ENCODE measurements at places on chromosomes 3 and 15.

- no peak for DNase-seq
Observed at GRCh38 chr15:81375461-81375860, 1.4 kb upstream of the TMC3 start.

GRCh38 chr3:188937389-188937788 is 234.4 kb upstream of the TPRG1 start:
- no peak for DNase-seq

DNA sequence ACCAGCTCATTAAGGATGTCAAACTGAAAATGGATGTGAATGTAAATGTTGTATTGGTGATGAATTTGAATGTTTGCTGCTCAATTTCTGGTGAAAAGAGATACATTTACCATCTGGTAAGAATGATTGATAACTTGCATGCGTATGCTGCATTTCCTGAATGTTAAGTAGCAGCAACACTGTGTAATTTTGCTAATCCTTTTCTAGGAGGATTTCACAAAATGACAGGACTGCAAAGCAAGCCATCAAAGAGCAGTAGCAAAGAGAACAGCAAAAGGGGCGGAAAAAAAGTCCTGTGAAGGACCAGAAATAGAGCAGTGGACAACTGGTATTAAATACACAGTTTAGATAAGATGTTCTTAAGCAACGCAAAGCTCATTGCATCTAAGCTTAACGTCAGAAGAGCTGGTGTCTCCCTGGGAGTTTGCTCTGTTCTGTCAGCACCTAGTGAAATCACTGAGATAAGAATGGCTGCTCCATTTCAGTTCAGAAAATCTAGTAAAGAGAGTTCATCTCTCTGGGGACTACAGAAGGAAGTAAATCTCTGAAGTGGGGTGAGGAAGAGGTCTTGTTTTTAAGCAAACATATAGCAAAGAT is 23.5 kb upstream of the PAQR5 start:
- DNase-seq, result no peak

DNA sequence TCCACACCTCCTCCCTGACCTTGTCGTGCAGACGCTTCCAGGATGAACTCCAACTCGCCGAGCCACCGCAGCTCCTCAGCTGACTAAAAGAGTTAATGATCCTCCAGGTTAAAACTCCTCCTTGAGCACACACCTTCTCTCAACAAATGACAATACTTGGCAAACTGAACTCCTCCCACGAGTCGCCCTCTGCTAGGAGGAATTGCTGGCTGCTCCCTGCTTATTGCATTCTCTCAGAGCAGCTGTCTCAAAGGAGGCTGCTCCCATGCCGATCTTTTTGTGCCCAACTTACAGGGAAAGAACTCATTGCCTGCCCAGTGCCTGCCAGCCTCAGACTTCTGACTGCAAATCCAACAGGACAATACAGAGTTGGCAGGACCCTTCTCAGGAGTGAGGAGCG is at the start of gene ATP13A4:
ATP13A4 (minus strand) TSS at position 85 of the 400 bp plus-strand sequence. CDS start 96 bp downstream, outside the sequence.
- no peak for DNase-seq

GRCh38 chr3:52774901-52775864 is 2.2 kb upstream of the ITIH1 start:
- no peak for DNase-seq

DNA sequence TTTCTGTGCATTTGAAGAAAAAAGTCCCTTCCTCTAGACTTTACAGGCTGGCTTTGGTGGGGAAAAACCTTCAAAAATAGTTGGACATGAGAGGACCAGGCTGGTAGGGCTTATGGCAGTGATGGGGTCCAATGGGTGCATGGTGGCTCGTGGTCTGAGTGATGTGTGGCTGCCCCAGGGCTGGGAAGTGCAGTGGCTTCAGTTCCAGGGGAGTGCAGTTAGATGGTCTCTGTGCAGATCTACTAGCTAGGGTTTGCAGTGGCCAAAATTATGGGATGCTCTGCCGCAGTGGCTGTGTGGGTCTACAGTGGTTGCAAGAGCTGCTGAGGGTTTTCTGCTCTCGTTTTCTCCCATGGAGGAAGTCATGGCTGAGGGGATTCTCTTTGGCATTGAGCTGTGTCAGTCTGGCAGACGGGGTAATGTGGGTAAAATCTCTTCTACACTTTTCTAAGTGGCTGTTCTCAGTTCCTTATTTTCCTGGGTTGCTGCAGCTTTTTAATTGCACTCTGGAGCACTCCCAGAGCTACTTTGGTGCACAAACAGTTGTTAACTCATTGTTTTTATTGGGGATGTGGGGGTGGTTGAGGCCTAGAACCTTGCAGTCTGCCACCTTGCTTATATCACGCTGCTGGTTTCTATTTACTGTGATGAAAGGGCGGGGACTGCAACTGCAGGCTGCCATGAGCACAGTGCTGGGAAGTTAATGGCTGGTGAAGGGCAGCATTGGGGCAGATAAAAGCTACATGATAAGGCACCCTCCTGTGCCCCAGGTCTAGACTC is 1324.6 kb downstream of the NSUN3 start:
- no peak for DNase-seq

GRCh38 chr3:161940621-161940965 is 444.0 kb downstream of the OTOL1 start:
- DNase-seq, result no peak

DNA sequence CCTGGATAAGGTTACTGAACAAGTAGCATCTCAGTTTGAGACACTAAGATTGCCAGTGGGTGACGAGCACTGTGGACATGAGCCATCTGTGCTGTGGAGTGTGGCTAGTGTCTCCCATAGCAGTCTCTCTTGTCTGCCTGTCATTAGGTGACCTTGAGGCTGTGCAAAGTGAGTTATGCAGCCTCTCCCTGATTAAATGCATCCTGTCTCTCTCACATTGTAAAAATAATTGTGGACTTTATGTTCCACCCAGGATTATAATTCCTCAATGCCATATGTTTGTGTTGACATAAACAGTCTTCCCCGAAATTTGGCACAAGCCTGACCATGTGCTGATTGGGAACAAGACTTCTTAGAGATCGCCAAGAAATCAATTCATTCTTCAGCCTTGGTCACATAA is 168.9 kb downstream of the MYRIP start:
- DNase-seq, result no peak

DNA sequence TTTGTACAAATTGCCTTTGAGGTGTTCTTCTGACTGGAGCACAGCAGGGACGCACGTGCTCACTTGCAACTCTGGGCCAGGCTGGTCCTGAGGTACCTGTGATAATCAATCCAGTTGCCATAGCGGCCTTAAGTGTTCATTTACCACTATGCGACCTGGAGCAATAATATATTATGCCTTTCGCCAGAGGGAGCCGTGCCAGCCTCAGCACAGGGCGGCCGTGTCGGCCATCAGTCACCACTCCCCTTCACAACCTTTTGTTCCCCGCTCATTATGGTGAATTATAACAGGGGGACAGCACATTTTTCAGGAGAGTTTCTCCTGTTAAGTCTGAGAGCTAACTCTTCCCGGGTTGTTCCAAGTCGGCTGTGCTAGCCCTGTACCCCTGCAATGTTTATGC is 289.7 kb downstream of the RORA start:
- no peak for DNase-seq

GRCh38 chr3:166526881-166527280 is 689.7 kb upstream of the BCHE start:
- DNase-seq, result no peak

GRCh38 chr3:133487204-133487603 is 86.3 kb upstream of the CDV3 start:
- no peak for DNase-seq

DNA sequence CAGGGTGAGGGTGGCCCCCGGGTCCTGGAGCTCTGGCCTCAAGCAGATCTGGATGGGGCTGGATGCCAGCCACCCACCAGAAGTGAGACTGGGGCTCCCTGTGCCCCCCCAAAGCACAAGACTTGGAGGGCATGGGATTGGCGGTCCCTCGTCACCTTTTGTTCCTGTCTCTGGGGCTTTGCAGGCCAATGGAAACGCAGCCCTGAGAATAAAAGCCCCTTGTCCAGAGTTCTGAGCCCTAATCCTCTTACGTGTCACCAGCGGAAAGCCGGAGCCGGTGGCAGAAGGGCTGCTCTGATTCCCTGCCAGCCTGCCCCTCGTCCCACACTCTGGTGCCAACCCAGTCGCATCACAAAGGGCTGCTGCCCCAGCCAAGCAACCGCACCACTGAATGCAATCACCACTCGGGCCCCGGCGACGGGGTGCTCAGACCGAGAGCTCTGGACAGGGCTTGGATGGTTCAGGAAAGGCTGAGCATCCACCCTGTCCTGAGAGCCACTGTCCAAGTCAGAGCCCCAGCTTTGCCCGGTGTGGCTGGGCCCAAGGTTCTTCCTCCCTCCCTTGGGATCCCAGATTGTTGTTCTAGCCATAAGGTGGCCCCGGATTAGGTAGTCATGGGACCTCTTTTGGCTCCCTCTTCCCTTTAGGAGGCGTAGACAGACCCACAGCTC is 22.8 kb upstream of the ELP6 start:
- DNase-seq, result no peak

DNA sequence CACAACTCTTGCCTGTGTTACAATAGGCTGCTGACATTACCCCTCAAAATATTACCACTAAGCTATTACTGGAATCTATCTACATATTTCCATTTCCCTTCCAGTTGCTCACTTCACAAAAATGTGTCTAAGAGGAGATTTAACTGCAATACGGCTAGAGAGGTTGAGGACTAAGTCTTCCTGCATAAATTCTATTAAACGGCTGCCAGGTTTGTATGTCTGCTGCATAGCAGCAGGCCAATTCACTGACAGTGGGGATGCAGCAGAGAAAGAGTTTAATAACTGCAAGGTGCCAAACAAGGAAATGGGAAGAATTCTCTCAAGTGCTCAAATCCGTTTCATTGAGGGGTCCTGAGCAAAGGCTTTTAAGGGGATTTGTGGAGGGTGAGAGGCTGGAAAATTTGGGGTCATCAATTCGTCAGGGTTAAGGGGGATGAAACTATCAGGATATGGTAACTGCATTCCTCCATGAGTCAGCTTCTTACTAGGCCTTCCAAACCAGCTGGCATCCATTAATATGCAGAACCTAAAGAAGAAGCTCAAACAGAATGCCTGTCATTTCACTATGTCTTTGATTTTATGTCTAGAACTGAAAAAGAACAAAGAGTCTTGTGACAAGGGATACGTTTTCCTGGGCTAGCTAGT is 675.6 kb downstream of the TBL1XR1 start:
- no peak for DNase-seq

DNA sequence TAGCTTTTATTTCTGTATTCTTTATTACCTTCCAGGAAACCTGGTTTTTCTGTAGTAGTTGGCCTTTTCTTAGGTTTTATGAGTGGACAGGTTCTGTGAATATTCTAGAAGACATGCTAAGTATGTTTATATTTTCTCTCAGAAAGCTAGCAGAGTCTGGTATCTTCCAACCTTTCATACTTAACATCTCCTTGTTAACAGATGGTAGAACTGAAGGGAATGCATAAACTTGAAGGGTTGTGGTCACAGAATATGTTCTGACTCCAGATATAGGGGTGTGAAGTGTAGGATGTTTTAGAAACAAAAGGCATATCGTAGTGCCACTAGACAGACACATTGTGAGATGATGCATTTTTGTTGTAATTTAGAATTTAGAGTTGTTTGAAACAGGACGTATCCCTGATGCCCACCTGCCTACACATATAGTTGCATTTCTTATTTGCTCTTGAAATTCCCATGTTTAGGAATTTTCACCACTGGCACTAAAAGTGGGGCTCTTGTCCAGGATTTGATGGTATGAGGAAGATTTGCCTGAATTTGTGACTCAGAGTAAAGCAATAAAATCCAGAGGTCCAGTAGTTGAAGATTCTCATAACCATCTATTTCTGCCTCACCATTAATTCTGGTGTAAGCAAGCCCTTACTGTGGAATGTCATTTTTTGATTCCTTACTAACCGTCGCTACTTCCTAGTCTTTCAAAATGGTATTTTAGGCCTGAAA is 274.5 kb downstream of the FEZF2 start:
- no peak for DNase-seq

- DNase-seq, result no peak
Observed at GRCh38 chr3:23594894-23595670, 210.7 kb upstream of the UBE2E1 start.

- no peak for DNase-seq
Observed at GRCh38 chr3:172528677-172529076, 5.4 kb upstream of the TNFSF10 start.

GRCh38 chr3:120239644-120240043 is 45.4 kb downstream of the GPR156 start:
- DNase-seq, result no peak

DNA sequence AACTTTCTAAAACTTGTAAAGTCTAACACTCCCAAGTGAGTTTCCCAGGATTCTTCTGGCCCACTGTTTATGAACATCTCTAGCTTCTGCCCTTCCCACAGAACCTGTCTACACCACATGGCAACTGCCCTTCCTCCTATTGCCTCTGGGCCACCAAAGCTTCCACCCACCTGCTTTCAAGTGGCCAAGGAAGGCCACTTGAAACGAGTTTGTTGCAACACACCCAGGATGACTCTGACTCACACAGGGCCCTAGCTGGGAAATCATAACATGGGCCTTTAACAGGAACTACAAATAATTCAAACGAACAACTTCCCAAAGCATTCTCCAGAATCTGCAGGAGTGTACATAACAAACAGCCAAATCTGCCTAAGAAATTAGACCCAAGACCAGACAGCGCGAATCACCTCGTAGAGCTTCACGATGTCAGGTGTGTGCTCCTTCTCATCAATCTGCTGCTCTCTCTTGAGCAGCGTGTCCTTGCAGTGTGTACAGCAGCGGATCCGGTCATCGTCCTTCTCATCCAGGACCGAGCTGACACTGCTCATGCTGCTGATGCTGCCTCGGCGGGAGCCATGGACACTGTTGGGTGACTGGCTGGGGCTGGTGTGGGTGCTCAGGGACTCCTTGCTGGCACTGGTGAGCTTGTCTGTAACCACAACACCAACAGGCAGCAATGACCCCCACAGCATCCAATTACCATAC is 16.8 kb downstream of the RBSN start:
- no peak for DNase-seq

DNA sequence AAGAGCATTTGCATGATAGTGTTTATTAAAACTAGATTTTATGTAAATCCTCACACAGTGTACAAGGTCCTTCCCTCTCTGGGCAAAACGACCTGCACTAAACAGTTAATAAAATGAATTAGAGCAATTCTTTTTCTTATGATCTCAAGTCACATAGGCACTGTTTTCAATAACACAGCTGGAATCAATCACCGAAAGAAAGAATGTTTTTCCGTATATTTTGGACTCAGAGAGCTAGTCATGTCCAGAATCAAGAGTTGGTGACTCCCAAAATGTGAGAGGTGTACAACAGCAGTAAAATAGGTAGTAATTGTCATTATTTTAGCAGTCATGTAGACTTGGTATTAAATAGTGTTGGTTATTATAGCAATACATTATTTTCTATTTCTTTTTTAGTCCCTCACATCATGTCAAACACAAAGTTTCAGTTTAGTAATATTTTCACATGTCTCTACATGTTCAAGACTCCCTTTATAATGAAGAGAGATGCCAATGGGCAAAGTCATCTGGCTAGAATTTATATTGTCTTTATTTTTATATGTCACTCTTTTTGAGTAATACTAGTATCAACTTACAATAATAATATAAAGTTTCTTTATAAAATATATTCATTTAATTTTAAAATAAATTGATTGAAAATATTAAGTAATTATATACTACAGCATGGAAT is 448.6 kb upstream of the CDIN1 start:
- no peak for DNase-seq

- DNase-seq, result no peak
Observed at GRCh38 chr15:55282284-55282833, 7.3 kb downstream of the RAB27A start.

- no peak for DNase-seq
Observed at GRCh38 chr3:158097081-158097592, 9.1 kb downstream of the SHOX2 start.

- DNase-seq, result no peak
Observed at GRCh38 chr3:114319453-114319852, 25.6 kb downstream of the TIGIT start.

- DNase-seq, result no peak
Observed at GRCh38 chr15:95975212-95975611, 355.3 kb upstream of the NR2F2 start.

- no peak for DNase-seq
Observed at GRCh38 chr3:31482493-31483200, 50.1 kb upstream of the STT3B start.
